ENCODE measurements at places on chromosomes 2 and 18.

DNA sequence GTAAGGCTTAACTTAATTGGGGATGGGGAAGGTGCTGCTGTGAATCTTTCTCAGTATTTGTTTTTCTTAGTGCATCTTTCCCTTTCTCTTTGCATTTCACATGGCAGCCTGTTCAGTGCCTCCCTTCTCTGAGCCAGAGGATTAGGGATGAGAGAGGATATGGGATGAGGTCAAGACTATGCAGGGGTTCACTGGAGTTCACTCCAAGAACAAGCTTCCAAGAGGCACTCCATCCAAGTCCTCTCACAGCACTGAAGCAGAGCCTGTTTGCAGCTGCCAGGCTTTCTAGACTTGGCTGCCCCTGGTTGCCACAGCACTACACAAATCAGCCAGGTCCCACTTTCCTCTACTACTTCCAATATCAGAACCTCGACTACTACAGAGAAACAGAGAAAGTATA lies 80.3 kb upstream of the GYPC start:
- DNase-seq, result no peak

- no peak for DNase-seq
These were observed 1632.8 kb upstream of the CELF4 start for GRCh38 chr18:39198376-39198775.

- DNase-seq, result no peak
These were observed 14.6 kb downstream of the CLASP1 start for GRCh38 chr2:121634354-121635307.

- DNase-seq, result no peak
These were observed 30.9 kb upstream of the RNF149 start for GRCh38 chr2:101339266-101339880.

- DNase-seq, result no peak
These were observed 787.9 kb upstream of the FANCL start for GRCh38 chr2:59029058-59029457.

GRCh38 chr2:238663586-238663985 lies 184.3 kb upstream of the TWIST2 start:
- no peak for DNase-seq

DNA sequence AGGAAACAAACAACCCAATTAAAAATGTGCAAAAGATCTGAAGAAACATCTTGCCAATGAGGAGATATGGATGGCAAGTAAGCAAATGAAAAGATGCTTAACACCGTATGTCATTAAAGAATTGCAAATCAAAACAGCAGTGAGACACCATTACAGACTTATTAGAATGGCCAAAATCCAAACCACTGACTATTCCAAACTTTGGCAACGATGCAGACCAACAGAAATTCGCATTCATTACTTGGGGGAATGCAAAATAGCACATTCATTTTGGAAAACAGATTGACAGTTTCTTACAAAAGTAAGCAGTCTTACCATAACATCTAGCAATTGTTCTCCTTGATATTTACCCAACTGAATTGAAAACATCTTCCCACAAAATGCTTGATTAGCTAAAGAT lies 1118.7 kb downstream of the SUCLG1 start:
- no peak for DNase-seq

GRCh38 chr18:63421514-63421913 lies 762 bp downstream of the VPS4B start:
- DNase-seq, result no peak

DNA sequence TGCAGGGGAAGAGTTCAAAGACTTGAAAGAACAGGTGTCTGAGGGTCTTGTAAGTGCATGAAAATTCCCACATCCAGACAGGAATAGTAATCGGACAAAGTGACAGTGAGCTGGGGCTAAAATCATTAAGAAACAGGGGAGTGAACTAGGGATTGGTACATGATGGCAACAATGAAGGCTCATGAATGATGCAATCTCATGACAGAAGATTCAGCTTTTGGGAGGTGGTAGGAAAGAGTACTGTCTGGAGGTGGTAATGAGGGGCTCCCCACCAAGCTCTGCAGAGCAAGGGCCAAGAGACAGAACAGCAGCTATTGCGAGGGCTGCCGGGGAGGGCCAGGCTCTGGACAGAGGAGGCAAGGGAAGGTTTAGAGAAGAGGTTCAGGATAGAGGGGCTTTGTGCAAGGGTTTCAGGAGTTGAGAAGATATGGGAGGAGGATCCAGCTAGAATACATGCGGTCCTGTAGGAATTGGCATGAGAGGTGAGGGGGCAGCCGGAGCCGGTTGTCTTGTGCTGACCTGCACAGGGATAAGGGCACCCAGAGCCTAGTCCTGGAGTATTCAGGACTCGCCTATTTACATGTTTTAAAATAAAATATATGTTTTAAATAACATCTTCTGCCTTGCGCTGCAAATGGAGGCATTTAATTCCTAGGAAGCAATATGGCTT lies 31.4 kb downstream of the MAP3K20 start:
- no peak for DNase-seq

- DNase-seq, result no peak
These were observed 711.3 kb downstream of the GALR1 start for GRCh38 chr18:77960791-77961410.

DNA sequence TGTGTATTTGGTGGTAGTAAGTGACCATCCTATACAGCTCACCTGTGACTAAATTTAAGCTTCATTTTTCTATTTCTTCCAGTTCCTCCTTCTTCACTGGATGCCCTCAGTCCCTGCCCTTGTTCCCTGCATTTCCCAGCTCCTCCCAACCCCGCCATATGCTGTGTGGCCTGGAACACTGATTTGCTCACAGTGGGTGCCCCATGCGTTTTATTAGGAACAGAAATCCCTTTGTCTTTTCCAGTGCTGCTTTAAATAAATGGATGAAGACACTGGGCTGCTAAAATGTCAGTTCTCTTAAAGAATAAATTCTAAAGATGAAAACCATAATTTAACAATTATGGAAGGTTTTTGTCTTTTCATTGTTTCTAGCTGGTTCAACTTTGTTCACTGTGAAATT lies 477.3 kb downstream of the DCDC2C start:
- no peak for DNase-seq
